NCI-H446 (cell line): ENCODE measurements at places on chromosomes 11 and 22.

DNA sequence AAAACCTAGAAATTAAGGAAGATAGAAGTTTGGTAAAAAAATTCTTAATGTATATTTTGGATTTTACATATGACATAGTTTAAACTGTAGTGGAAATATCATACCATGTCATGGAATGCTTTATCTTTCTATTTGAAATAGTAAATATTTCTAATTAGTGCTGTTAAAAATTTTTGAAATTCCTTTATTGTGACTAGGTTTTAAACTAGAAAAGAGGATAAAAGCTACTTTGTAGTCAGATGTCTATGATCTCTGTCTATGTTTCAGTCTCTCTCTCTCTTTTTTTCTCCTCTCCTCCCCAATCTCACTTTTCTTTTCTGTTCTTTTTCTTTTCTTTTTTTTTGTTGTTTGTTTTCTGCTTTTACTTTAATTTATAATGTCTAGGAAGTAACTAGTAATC is 226.2 kb downstream of the TMEM135 start:
- DNase-seq: no peak

GRCh38 chr22:44130076-44130711 is 50.5 kb upstream of the PARVG start:
- DNase-seq: no peak

DNA sequence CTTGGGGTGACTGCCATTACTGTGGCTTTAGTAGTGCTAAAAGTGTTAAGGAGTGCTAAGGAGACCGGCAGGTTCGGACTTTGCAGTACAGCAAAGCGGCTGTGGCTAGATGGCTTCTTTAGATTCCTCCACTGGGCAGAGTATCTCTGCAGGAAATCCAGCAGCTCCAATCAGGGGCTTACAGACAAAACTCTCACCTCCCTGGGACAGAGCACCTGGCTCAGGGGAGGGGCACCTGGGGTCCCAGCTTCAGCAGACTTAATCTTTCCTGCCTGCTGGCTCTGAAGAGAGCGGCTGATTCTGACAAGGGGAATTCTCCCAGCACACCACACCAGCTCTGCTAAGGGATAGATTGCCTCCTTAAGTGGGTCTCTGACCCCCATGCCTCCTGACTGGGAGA is 668.8 kb upstream of the TENM4 start:
- no peak for DNase-seq

GRCh38 chr11:121299417-121299816 is 6.8 kb downstream of the SC5D start:
- DNase-seq: no peak

GRCh38 chr11:24588081-24588480 is 91.2 kb downstream of the LUZP2 start:
- no peak for DNase-seq

DNA sequence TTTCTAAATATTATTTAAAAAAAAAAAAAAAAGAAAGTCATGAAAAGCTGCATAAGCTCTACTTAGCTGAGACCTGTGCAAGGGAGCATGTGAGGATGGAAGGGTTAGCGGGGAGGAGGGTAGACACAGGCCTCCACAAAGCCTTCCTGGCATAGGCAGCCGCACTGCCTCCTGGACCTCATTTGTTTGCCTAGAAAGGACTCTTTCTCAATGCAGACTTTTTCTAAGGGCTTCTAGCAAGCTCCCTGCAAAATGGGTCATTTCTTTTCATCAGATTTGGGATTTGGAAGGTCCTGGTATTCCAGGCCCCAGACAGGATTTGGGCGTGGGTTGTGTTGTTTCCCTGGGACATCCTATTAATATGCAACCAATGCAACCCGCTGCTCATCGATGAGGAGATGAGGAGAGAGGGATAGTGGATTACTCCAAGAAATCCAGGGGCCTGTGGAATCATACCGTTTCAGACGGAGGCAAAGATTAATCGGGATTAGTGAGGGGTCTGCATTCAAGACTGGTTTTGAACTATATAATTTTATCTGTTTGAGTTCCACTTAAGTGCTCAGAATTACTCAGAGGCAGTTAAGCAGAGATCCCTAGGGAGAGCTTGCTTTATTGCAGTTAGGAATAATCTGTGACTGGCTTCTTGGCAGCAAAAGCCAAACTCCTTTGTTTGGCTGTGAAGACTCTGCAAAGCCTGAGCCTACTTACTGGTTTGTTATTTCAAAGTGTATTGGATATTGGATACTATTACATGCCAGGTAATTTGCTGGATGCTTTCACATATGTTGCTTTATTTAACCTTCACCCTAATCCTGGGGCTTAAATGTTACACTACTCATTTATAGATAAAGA is 106.9 kb upstream of the NAV2 start:
- peak; percentile 81 for DNase-seq

GRCh38 chr11:57354699-57355098 is 16.5 kb downstream of the P2RX3 start:
- DNase-seq: no peak

GRCh38 chr11:4195909-4196308 is 101.3 kb downstream of the RRM1 start:
- DNase-seq: no peak

DNA sequence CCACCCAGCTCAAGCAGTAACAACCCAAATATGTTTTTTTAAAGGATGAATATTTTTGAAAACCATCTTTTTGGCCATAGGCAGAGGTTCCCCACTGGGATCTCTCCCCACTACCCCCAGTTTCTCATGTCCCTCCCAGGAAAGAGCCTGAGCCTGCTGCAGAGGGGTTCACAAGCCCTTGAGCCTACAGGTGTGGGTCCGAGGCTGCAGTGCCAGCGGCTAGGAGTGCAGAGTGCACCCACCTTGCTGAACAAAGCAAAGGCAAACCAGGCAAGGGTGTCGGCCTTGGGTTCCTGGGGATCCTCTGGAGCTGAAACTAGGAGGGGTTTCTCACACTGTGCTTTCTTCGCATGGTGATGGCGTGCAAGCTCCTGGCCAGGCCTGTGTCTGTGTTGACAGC is 35.0 kb downstream of the GNAZ start:
- no peak for DNase-seq

DNA sequence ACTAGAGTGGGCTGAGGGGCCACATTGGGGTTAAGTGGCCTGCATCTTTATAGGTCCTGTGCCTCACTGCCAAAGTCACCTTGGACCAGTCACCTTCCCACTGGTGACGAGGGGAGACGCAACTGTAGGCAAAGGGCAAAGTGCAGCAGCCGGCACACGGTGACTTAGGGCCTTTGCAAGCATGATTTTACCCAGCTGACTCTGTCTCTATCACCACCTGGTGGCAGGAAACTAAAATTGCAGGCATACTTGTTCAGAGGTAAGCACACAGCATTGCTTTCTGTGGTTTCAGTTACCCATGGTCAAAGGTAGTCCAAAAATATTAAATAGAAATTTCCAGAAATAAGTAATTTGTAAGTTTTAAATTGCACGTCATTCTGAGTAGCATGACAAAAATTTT is 1164.4 kb downstream of the BRD1 start:
- no peak for DNase-seq

GRCh38 chr11:66950112-66950535 is 8.1 kb downstream of the PC start:
- no peak for DNase-seq

GRCh38 chr11:111378861-111379601 is at the start of gene POU2AF1:
Gene POU2AF1, minus strand, starts transcription at chr11:111379275. Its CDS starts 98 bp downstream, at chr11:111379177.
- DNase-seq: peak; percentile 52

DNA sequence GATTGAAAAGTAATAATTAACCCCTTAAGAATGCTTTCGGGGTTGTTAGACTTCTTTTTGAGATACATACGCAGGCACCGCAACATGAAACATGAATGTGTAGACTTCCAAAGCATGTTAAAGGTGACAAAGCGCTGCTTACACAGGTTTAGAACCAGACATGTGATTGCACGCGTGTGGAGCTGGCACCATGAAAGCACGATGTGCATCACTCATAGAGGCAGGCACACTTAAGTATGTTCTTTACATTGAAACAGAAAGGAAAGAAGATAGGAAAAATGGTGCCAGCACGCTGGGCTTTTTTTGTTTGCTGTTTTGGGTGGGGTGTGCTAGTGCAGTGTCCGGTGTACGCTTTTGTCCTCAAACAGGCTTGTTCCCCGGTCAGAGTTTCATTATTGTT is 83.6 kb upstream of the PPARA start:
- no peak for DNase-seq

DNA sequence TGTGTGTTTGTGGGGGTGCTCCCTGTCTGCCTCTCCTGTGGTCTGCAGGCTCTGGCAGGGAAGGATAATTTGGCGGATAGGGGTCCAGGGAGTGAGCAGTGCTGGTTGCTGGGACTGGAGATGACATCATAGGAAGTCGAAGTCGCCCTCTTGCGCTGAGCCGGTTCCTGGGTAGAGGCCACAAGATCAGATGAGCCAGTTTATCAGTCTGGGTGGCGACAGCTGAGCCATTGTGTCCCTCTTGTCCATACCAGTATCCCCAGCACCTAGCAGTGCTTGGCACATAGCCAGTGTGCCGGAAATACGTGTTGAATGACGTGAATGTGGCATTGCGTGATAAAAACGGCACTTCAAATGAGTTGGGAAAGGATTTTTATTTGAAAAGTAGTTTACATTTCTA is 9.8 kb downstream of the APOL5 start:
- DNase-seq: no peak

DNA sequence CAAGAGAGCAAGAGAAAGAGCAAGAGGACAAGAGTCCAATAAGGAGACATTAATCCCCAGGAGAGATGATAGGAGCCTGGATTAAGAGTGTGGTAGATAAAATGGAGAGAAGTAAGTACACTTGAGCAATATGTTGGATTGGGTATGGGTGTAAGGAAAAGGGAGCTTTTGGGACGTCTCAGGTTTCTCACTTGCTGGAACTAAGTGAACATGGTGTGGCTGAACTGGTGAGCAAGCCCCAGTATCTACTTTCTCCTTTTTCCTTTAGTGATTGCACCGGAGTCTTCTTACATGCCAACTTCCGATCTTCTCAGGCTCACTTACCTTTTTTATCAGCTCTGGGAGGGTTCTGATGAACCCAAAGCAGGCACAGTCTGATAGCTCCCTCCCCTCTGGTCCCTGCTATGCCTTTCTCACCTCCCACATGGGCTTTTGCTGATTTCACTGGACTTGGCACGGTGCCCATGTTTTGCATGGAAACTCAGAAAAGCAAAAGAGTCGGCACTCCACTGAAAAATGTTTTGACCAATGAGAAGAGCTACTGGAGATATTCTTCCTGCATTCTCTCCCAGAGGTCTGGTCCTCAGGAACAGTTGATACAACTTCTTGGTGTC is 14.5 kb upstream of the APLNR start:
- DNase-seq: peak; percentile 35

- no peak for DNase-seq
These were observed 12.3 kb downstream of the TSKU start for GRCh38 chr11:76795290-76795935.

GRCh38 chr11:88534185-88534584 is 196.6 kb upstream of the CTSC start:
- DNase-seq: no peak

GRCh38 chr11:16155448-16155847 is 200.9 kb downstream of the SOX6 start:
- DNase-seq: no peak

- no peak for DNase-seq
These were observed 18.0 kb upstream of the APOA1 start for GRCh38 chr11:116855413-116855812.

- DNase-seq: no peak
These were observed 110.8 kb downstream of the KCNQ1OT1 start for GRCh38 chr11:2588809-2589537.

- DNase-seq: no peak
These were observed 997 bp downstream of the UBE2L3 start for GRCh38 chr22:21568347-21569075.

DNA sequence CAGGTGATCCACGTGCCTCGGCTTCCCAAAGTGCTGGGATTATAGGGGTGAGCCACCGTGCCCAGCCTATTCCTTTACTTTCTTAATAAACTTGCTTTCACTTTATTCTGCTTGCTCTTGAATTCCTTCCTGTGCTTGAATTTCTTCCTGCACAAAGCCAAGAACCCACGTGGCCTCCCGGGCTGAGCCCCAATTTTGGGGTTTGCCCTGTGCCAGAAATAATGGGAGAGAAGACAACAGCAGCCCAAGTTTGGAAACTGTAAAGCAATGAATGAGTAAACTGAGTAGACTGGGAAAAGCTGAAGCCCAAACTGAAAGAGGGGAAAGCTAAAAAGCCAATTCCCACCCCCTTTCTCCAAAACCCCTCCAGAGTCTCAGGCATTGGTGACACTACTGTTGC is 136.4 kb downstream of the NECTIN1 start:
- DNase-seq: no peak

DNA sequence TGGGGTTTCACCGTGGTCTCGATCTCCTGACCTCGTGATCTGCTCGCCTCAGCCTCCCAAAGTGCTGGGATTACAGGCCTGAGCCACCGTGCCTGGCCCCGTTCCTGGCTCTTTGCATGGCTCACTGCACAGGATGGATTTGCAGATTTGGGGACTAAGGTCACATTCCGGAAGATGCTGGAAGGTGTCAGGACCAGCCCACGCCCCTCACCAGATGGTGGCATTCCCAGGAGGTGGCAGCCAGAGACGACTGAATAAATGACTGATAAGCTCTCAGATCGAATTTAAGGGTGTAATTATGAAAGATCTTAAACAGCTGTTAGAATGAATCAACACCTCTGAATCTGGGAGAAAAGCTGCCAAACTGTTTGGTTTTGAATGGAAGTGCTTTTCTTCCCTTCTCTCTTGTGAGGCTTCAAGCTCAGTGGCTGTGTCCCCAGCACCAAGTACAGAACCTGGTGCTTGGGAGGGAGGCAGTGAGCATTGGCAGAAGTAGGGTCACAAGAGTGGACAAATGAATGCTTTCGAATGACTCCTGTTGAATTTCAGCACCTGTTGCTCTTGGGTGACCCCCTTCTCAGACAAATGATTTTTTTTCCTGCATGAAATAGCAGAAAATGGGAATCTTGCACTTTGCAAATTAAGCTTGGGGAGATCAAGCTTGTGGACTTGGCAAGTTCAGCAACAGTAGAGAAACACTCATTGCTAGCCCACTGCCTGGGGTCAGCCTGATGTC is 69.6 kb downstream of the KIAA1671 start:
- DNase-seq: no peak

DNA sequence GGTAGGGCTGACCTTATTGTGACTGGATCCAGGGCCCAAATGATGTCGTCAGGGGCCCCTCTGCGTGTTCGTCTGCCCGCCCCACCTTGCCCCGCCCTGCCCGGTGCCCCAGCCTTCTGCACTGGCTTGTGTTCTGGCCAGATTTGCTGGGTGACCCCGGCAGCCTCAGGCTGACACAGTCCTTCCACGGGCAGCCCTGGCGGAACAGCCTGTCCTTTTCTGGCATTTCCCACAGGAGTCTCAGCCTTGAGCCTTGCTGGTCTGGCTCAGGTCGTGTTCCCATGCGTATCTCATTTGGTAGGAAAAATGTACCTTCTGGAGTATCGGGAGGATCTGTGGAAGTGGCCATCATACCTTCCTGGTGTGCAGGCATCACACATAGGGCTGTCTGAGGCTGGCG is 31.0 kb downstream of the IGHMBP2 start:
- DNase-seq: no peak
